MCF 10A (cell line): ENCODE measurements at places on chromosomes 16 and 17. TPM values are rescaled to one million over a fixed set of nuclear protein-coding genes. Genes with fewer than 3 reads are reported as not detected.

GRCh38 chr17:83181991-83182619 is 102.7 kb downstream of the METRNL start:
- no peaks in the 10 kb centered on the region for H3K36me3 ChIP-seq
- no peak overlapping the region for H3K27ac ChIP-seq
- H3K27me3 ChIP-seq = no peaks in the 10 kb centered on the region
- DNase-seq = no peak

GRCh38 chr17:68600931-68601564 is at the start of gene FAM20A:
FAM20A (minus strand) TSS chr17:68601367; CDS start chr17:68600666, 701 bp downstream.
- H3K27ac ChIP-seq = no peak within 1 kb of the TSS
- H3K4me3 ChIP-seq = peak within 1 kb of the TSS; percentile 44
- H3K4me1 ChIP-seq = peaks cover 6% of the 10 kb centered on the region
- H3K36me3 ChIP-seq = no peaks in the 10 kb centered on the region
- H3K27me3 ChIP-seq = peaks cover 40% of the 10 kb centered on the region

- H3K27me3 ChIP-seq = no peaks in the 10 kb centered on the region
- no peak overlapping the region for H3K27ac ChIP-seq
- DNase-seq = no peak
- H3K4me1 ChIP-seq = peaks cover 19% of the 10 kb centered on the region
These were observed 8.8 kb downstream of the TMEM170A start for GRCh38 chr16:75455677-75456076.

GRCh38 chr16:8094696-8095095 is 495.6 kb downstream of the TMEM114 start:
- H3K4me1 ChIP-seq = no peaks in the 10 kb centered on the region
- no peak overlapping the region for H3K4me3 ChIP-seq
- no peak overlapping the region for H3K27ac ChIP-seq
- no peaks in the 10 kb centered on the region for H3K36me3 ChIP-seq

- no peak for DNase-seq
- peaks cover 95% of the 10 kb centered on the region for H3K36me3 ChIP-seq
- H3K27me3 ChIP-seq = no peaks in the 10 kb centered on the region
These were observed 5.7 kb downstream of the BECN1 start for GRCh38 chr17:42818379-42818778.

- H3K27me3 ChIP-seq = no peaks in the 10 kb centered on the region
- peaks cover 5% of the 10 kb centered on the region for H3K4me1 ChIP-seq
- no peak overlapping the region for H3K27ac ChIP-seq
- DNase-seq = no peak
These were observed 16.4 kb downstream of the CDYL2 start for GRCh38 chr16:80788027-80788426.

IL32 gene
- total RNA-seq = 24.0 and 29.8 TPM in 2 replicates
